ENCODE measurements at places on chromosomes 2 and 18. TPM values are rescaled to one million over a fixed set of nuclear protein-coding genes. Genes with fewer than 3 reads are reported as not detected.

DNA sequence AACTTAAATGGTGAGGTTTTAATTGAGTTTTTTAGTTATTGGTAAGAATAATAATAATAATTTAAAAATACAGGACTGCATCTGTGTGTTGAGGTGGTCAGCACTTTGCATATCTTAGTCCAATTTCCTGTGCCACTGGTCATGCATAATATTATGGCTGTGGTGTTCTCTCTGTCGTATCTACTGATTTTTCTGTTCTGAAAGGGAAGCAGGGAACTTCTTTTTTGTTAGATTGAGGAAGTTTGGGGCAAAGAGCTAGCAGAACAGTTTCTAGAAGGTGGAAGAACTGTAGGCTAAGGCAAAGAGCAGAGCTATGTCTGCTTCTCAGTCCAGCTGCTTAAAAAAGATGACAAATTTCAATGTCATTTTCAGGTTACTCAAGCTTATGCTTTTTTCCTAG lies 74.3 kb downstream of the XRCC5 start:
- DNase-seq: no peak
- H3K27ac ChIP-seq: no peak overlapping the region
- H3K36me3 ChIP-seq: peaks cover 38% of the 10 kb centered on the region
- no peaks in the 10 kb centered on the region for H3K27me3 ChIP-seq
- no peak overlapping the region for H3K4me3 ChIP-seq

DNA sequence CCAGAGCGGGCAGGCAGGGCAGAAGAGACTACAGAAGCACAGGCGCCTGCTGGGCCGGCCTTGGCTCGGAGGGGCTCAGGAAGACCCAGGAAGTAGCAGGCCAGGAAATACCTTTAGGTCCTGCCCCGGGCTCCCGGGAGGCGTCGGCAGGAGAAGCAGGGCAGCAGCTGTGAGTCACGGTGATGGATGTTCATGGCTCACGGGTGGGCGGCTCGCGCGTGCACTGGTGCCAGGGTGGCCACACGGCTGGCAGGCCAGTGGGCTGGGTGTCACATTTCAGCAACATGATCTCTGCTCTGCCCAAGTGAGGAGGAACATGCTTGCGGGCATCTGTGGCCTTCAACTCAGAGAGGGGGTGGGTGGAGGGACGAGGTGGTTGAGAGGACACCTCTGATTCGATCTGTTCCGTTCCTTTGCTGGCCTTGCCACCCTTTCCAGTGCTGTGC lies 139.3 kb downstream of the KLHL29 start:
- no peak for DNase-seq
- H3K4me1 ChIP-seq: peaks cover 23% of the 10 kb centered on the region
- H3K27me3 ChIP-seq: no peaks in the 10 kb centered on the region
- H3K36me3 ChIP-seq: no peaks in the 10 kb centered on the region
- H3K27ac ChIP-seq: peak overlapping the region; percentile 19

- H3K27ac ChIP-seq: no peak overlapping the region
- no peak overlapping the region for H3K4me3 ChIP-seq
- H3K36me3 ChIP-seq: no peaks in the 10 kb centered on the region
- DNase-seq: no peak
Observed at GRCh38 chr18:79763407-79763806, 34.3 kb upstream of the KCNG2 start.

PROC gene
- not detected for total RNA-seq

DNA sequence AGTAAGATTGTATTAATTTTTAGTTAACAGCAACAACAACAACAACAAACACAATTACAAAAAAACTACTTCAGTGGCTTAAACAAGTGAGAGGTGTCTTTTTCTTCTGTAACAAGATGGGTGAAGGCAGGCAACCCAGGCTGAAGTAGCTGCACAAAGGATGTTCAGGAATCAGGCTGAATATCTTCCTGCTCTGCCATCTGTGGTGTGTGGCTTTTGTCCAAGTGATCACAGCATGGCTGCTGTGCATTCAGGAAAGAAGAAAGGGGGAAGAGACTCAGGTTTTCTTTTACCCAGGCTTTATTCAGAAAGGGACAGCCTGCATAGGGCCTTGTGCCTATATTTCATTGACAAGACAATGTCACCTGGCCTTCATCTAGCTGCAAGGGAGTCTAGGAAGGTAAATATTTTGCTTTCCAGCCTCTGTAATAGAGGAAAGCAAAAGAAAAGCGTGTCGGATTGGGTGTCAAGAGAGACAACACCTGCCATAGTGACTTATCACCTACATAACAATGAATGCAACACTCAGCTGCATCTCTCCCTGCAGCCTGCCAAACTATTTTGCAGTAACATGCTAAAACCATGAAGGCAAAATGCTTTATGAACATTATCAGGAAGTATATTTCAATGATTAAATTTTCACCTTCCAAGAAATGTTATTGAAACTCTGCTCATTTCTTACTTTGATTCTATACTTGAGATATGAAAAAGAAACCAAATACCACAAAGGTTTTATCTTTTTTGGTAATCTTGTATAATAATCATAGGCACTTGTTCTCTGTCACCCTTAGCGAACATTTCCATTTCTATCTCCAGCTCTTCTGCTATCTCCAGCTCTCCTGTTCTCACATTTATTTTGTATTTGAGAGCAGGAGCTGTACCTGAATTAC lies 14.6 kb downstream of the G6PC2 start:
- DNase-seq: no peak
- H3K36me3 ChIP-seq: no peaks in the 10 kb centered on the region
- H3K4me1 ChIP-seq: no peaks in the 10 kb centered on the region
- H3K27me3 ChIP-seq: peaks cover 6% of the 10 kb centered on the region
- no peak overlapping the region for H3K4me3 ChIP-seq

MDH1B gene
- total RNA-seq: 0.86 TPM

PROKR1 gene
- 15.7 TPM for total RNA-seq

DNA sequence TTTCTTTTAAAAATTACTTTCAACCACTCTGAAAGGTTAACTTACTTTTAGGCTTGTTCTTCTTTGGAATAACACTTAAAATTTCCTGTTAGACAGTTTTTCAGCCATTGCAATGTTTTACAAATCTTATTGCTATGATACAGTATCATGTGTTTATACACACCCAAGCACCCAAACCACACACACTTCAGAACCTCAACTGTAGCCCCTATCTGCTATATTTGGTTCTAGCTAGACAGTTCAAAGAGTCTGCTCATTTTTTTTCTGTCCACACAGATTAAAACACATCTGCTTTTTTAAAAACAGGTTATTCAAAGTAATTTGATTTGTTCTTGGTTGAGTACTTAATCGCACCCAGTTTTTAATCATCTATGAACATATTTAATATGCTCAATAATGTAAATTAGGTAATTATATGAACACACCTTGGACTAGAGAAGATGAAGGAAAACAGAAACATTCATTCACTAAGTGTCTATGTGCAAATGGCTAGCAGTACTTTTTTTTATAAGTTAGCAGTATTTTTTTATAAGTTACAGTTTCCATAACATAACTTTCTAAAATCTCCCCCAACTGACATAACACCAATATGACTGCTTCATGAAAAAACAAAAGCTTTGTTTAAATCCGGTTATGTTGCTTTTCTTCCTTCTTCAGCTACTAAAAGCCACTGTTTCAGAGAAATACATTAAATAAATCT lies 17.6 kb downstream of the FBXO11 start:
- H3K36me3 ChIP-seq: peaks cover 6% of the 10 kb centered on the region
- no peaks in the 10 kb centered on the region for H3K27me3 ChIP-seq
- no peak for DNase-seq

DNA sequence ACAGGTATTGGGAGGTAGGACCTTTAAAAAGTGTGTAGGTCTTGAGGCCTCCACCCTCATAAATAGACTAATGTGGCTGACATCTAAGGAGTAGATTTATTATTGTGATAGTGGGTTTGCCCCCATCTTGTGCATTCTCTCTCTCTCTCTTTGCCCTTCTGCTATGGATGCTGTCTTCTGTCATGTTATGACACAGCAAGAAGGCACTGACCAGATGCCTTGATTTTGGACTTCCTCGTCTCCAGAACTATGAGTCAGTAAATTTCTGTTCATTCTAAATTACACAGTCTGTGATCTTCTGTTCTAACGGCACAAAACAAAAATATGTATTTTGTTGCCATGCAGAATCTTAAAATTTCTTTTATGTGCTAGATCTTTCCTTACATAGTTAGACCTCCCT lies 66.9 kb downstream of the ATAD2B start:
- H3K4me3 ChIP-seq: no peak overlapping the region
- no peaks in the 10 kb centered on the region for H3K4me1 ChIP-seq
- H3K27me3 ChIP-seq: no peaks in the 10 kb centered on the region
- H3K27ac ChIP-seq: no peak overlapping the region
- DNase-seq: no peak

GRCh38 chr18:72233106-72233505 lies 311.0 kb downstream of the CBLN2 start:
- no peaks in the 10 kb centered on the region for H3K4me1 ChIP-seq
- H3K27me3 ChIP-seq: no peaks in the 10 kb centered on the region
- no peak overlapping the region for H3K27ac ChIP-seq
- H3K36me3 ChIP-seq: no peaks in the 10 kb centered on the region
- DNase-seq: no peak

DNA sequence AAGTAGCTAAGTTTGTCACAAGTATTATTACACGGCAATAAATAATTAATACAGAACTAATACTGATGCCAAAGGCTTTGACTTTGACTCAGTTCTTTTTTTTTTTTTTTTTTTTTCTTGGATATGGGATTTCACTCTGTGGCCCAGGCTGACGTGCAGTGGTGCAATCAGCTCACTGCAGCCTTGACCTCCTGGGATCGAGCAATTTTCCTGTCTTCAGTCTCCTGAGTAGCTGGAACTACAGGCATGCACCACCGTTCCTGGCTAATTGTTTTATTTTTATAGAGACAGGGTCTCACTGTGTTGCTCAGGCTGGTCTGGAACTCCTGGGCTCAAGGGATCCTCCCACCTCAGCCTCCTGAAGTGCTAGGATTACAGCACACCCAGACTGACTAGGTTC lies 284.5 kb downstream of the SS18 start:
- no peak overlapping the region for H3K4me3 ChIP-seq
- H3K36me3 ChIP-seq: no peaks in the 10 kb centered on the region
- no peak for DNase-seq
- H3K27me3 ChIP-seq: no peaks in the 10 kb centered on the region
- no peaks in the 10 kb centered on the region for H3K4me1 ChIP-seq

NAB1 gene
- total RNA-seq: 29.8 TPM

SF3B6 gene
- total RNA-seq: 130 TPM

LYPD1 gene
- total RNA-seq: 9.8 TPM

GRCh38 chr2:102310964-102311640 lies at the start of gene IL1RL1:
Gene IL1RL1, plus strand, starts transcription at chr2:102311563. Its CDS starts 26,702 bp downstream, at chr2:102338265.
- no peaks in the 10 kb centered on the region for H3K36me3 ChIP-seq
- H3K27ac ChIP-seq: no peak within 1 kb of the TSS
- H3K4me1 ChIP-seq: no peaks in the 10 kb centered on the region
- no peak within 1 kb of the TSS for H3K4me3 ChIP-seq
- peaks cover 8% of the 10 kb centered on the region for H3K27me3 ChIP-seq

GRCh38 chr18:55585065-55585919 lies 2.7 kb downstream of the TCF4 start:
- H3K4me3 ChIP-seq: peak overlapping the region; percentile 64
- DNase-seq: no peak
- H3K36me3 ChIP-seq: peaks cover 4% of the 10 kb centered on the region
- H3K27me3 ChIP-seq: no peaks in the 10 kb centered on the region
- peak overlapping the region; percentile 12 for H3K27ac ChIP-seq

- no peaks in the 10 kb centered on the region for H3K36me3 ChIP-seq
- no peaks in the 10 kb centered on the region for H3K27me3 ChIP-seq
- H3K27ac ChIP-seq: no peak overlapping the region
Observed at GRCh38 chr2:7523481-7524120, 606.4 kb downstream of the RNF144A start.

GRCh38 chr18:61435064-61435652 lies 101.9 kb downstream of the CDH20 start:
- H3K27me3 ChIP-seq: peaks cover 2% of the 10 kb centered on the region
- H3K4me1 ChIP-seq: no peaks in the 10 kb centered on the region
- no peak overlapping the region for H3K4me3 ChIP-seq
- peak; percentile 35 for DNase-seq

DNA sequence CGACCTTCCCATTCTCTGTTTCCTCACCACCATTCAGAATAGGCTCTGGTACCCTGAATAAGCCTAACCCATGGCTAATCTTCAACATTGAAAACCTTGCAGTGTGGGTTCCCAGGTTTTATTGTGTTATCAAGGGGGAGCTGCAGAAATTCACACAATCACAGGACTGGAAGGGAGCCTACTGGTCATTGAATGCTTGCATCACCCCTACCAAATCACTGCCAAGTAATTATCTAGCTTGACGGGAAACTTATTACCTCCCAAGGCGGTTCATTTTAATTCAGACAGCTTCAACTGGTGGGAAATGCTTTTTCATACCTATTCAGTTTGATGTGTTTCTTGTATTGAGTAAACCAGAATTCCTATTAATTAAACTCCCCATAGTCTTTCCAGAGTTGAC lies 33.6 kb upstream of the EFEMP1 start:
- H3K4me3 ChIP-seq: no peak overlapping the region
- no peaks in the 10 kb centered on the region for H3K36me3 ChIP-seq
- no peak overlapping the region for H3K27ac ChIP-seq
- H3K27me3 ChIP-seq: peaks cover 6% of the 10 kb centered on the region
- no peak for DNase-seq

DNA sequence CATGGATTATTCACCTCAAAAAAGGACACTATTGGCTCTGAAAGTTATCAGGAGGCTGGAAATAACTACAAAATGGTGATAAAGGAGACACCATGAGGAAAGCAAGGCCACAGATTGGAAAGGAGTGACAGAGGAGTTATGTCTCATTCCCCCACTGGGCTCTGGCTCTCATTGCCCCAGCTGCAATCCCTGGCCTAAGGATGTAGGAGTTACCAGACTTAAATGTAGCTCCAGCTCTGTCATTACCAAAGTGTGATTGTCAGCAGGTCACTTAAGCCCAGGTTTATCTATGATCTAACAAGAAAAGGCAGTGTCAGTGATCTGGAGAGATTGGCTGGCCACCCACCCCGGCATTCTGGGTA lies 1228.2 kb upstream of the DDX18 start:
- H3K4me1 ChIP-seq: no peaks in the 10 kb centered on the region
- DNase-seq: no peak
- no peaks in the 10 kb centered on the region for H3K27me3 ChIP-seq

Data from A673 (cell line).